ENCODE measurements at places on chromosomes 11 and 22. TPM values are rescaled to one million over a fixed set of nuclear protein-coding genes. Genes with fewer than 3 reads are reported as not detected.

The SCN4B gene
- not detected for total RNA-seq

The KDM4E gene
- total RNA-seq: not detected

The H19 gene
- total RNA-seq: not detected

The APOL4 gene
- total RNA-seq: 0.22 TPM

The GNAZ gene
- 44.1 TPM for total RNA-seq

The ZBTB44 gene
- 48.1 TPM for total RNA-seq

The TMEM138 gene
- total RNA-seq: 48.9 TPM

The SLC1A2 gene
- not detected for total RNA-seq

The FGF4 gene
- not detected for total RNA-seq

The PANX2 gene
- 0.29 TPM for total RNA-seq

The C22orf31 gene
- total RNA-seq: not detected

The TMEM109 gene
- 42.8 TPM for total RNA-seq

The GAB4 gene
- total RNA-seq: not detected

The CDC42EP1 gene
- not detected for total RNA-seq

The UPB1 gene
- 2.8 TPM for total RNA-seq

The ASCL2 gene
- total RNA-seq: 0.18 TPM
